ENCODE measurements at places on chromosomes 4 and X.

- DNase-seq, result no peak
These were observed 114.8 kb upstream of the VAMP7 start for GRCh38 chrX:155766321-155766720.

DNA sequence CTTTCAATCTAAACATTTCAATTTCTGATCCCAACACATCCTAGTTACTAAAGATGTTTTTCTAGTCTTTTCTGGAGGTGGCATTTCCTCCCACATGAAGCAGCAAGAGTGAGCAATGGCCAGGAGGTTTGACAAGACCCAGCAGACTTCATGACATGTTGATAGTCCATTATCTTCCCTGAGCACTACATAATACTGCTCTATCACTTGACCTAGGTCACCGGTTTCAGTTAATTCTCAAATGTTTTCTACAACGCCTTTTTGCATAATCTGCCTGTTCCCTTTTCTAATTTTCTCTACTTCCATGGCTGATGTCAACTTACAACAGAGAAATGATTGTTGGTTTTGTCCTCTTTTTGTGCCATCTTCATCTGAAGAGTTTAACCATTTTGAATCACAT lies 62.0 kb upstream of the GPRIN3 start:
- no peak for DNase-seq

- DNase-seq, result no peak
These were observed 7.4 kb upstream of the MGST2 start for GRCh38 chr4:139658185-139658584.

- no peak for DNase-seq
These were observed 194.7 kb downstream of the CPEB2 start for GRCh38 chr4:15197005-15197404.
